Activated naive CD4-positive, alpha-beta T cell treated with anti-CD3 and anti-CD28 coated beads for 36 hours (primary cell): ENCODE measurements at places on chromosomes 1 and 21. TPM values are rescaled to one million over a fixed set of nuclear protein-coding genes. Genes with fewer than 3 reads are reported as not detected.

DNA sequence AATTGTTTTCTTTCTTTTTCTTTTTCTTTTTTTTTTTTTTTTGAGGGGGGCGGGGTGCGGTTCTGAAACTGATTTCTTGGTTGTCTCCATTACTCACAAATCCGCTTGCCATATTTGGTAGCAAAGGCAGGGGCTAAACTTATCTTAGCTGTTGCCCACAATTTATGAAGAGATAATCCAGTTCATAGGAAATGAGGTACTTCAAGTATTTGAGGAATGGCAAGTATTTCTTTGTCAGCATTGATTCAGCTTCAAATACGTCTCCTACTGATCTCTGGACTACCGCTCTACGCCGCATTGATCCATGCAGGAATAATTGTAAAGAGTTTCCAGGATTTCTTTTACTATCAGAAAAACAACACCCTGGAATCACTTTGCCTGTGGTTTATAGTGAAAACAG is 289.2 kb upstream of the DPYD start:
- DNase-seq: no peak

DNA sequence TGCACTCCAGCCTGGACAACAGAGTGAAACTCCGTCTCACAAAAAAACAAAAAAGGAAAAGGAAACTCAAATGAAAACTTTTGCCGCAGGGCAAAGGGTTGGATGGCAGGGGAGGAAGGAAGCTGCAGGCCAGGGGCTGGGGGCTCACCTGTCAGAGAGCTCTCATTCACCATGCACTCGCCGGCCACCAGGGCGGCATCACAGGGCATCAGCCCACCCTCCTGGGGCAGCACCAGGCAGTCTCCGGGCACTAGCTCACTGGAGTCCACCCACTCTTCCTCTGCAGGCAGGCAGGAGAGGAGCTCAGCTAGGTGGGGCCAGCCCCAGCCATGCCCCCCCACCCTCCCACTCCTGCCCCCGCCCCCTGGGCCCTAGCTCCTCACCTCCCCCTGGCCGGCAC is 11.9 kb downstream of the ATP13A2 start:
- no peak for DNase-seq

GRCh38 chr1:25105836-25106235 is 126.5 kb downstream of the SYF2 start:
- DNase-seq: no peak

DNA sequence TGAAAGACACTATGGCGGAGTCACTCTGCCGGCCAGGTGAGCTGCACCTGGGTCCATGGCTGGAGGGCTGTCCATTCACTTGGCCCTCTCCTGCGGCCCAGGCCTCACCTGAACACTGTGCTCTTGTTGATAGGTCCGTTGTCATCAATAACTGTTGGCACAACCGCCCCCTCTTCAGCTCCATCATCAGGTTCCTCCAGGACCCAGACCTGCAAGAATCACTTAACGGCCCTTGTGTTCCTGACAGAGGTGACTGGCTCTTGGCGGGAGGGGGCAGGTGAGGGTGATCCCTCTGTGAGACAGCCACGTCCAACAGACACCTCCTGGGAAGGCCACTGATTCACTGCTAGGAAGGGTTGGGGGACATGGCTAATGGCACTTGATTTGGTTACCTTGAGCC is 54.9 kb downstream of the INAVA start:
- no peak for DNase-seq

GRCh38 chr1:45827256-45827655 is 23.8 kb downstream of the MAST2 start:
- DNase-seq: no peak

- no peak for DNase-seq
Measured at GRCh38 chr1:31660871-31661455, 16.3 kb upstream of the PEF1 start.

DNA sequence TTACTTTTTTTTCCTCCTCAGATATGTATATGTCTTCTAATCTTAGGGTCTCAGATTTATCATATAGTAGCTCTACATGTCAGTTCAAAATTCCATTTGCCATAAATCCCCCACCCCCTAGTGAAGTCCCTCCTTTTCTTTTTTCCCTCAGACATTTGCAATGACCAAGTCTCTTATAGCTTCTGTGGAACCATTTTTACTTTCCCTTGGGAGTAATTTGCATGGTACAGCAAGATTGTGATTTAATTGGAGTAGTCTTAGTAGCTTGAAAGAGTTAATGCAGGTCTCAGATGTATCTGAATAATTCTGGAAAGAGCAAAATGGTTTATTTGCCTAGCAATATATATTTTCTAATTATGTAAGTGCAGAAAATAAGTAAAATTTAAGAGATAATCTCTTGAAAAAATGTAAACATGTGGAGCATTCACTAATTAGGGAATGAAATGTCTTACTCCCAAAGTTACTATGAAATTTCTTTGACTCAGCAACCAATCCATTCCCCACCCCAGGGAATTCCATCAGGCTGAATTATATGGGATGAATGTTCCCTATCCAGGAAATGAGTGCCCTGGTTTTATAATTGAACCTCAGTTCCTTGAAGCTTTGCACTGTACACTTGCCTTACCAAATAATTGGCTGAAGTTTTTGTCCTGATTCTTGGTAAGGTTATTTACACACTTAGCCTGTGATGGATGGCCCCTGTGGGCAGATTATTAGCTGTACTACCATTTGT is 267.0 kb downstream of the DNM3 start:
- no peak for DNase-seq

DNA sequence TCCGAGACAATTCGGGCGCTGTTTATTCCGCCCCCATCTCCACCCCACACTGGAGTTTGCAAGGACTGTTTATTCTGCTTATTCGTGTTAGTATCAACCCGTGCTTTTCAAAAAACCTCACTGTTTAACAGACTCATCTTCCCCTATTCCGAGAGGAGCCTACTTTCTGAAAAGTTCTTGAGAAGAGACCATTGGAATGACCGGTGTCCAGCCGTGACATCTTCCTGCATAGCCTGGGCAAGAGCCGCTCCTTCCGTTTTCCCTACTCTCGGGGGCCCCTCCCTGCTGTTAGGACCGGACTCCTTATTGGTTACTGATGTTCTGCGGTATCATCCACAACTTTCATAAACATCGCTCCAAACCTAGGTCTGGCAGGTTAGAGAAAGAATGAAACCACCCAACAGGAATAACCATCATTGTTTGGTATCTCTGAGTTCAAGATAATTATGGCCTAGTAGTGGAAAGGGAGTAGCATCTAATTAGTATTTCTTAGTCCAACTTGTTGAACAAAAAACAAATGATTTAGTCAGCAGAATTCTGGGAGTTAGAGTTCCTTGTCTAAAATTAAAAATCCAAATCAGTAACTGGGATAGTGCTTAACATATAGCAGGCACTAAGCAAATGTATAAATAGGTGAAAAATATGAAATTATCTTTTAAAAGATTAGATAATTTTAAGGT is 837 bp downstream of the STXBP3 start:
- peak; percentile 48 for DNase-seq

DNA sequence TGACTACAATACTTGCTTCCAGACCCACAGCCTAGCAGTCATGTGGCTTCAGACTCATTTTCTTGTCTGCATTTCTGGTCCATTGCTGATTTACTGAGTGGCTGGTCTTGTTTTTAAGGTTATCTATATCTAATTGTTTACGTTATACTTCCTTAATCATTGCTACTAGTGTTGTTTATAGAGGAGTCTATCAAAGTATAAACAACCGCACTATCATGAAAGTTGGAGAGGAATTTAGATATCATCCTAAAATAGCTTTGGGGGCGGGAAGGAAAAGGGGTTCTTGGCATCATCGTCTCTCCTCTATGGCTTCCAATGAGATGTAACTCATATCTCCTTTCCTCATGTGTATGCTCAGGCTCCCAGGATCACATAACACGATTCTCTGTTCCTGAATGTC is 372.1 kb upstream of the PBX1 start:
- DNase-seq: no peak

- DNase-seq: no peak
Measured at GRCh38 chr1:93699049-93699384, 17.4 kb upstream of the BCAR3 start.

Gene CATSPER4
- not detected for total RNA-seq

Gene MMP23B
- 0.99 TPM for total RNA-seq

Gene SPRR2F
- not detected for total RNA-seq

Gene POU2F1
- 17.6 TPM for total RNA-seq
